ENCODE measurements at places on chromosomes 5 and 9. TPM values are rescaled to one million over a fixed set of nuclear protein-coding genes. Genes with fewer than 3 reads are reported as not detected.

Gene RGS7BP
- 1.6 TPM for total RNA-seq

Gene ZNF483
- 8.9 TPM for total RNA-seq

Gene TAF11L10
- total RNA-seq, result not detected

Gene S100Z
- total RNA-seq, result not detected

Gene CTNNAL1
- 24.5 TPM for total RNA-seq

Gene RORB
- under 0.01 TPM for total RNA-seq

Gene CNTFR
- 3.1 TPM for total RNA-seq

Gene IL13
- total RNA-seq, result not detected

Gene OTULINL
- 6.3 TPM for total RNA-seq

Gene SLC25A48
- 0.52 TPM for total RNA-seq

Gene OR1L4
- not detected for total RNA-seq

Gene CDKN2B
- total RNA-seq, result not detected

Gene HTR1A
- not detected for total RNA-seq

Gene ELAVL2
- total RNA-seq, result 3.1 TPM

Gene ZFP37
- total RNA-seq, result 3.1 TPM

Gene GRM6
- total RNA-seq, result not detected

Gene LTC4S
- total RNA-seq, result 3.7 TPM

Gene PRELID1
- 39.1 TPM for total RNA-seq

Gene LECT2
- total RNA-seq, result not detected

Gene PCDHB2
- total RNA-seq, result 2.6 TPM

Gene OR1Q1
- not detected for total RNA-seq

Gene THBS4
- total RNA-seq, result 135 TPM

Gene ADRB2
- total RNA-seq, result 3.1 TPM

Gene CBY3
- total RNA-seq, result not detected

Gene UNC5A
- not detected for total RNA-seq

Gene ENG
- total RNA-seq, result 9.4 TPM

Gene QRFP
- total RNA-seq, result not detected

Gene CLK4
- total RNA-seq, result 25.6 TPM

Gene SLC25A2
- total RNA-seq, result 0.52 TPM

Gene SAP30L
- total RNA-seq, result 13.0 TPM

Gene MRPL50
- 17.2 TPM for total RNA-seq

Gene INSL6
- not detected for total RNA-seq

Gene ADGRV1
- total RNA-seq, result 2.6 TPM

Gene TMC1
- total RNA-seq, result 0.52 TPM

Gene ADAMTS6
- 2.6 TPM for total RNA-seq

Gene PTGES
- total RNA-seq, result 12.5 TPM

Gene SLC28A3
- not detected for total RNA-seq

Gene NEUROG1
- not detected for total RNA-seq

Gene SPATA31D3
- not detected for total RNA-seq

Gene ARHGEF39
- total RNA-seq, result 0.52 TPM

Gene LOX
- total RNA-seq, result 50.1 TPM

Gene PDE8B
- total RNA-seq, result 1.0 TPM

Gene SH3PXD2B
- total RNA-seq, result 12.0 TPM

Gene SLC1A1
- total RNA-seq, result not detected

Gene PCDHGA11
- 6.8 TPM for total RNA-seq

Gene WHRN
- total RNA-seq, result 0.52 TPM

Gene STPG3
- not detected for total RNA-seq

Gene ISL1
- 0.52 TPM for total RNA-seq

Gene DNAJB5
- total RNA-seq, result 14.1 TPM
